ENCODE measurements at places on chromosomes 4 and X. TPM values are rescaled to one million over a fixed set of nuclear protein-coding genes. Genes with fewer than 3 reads are reported as not detected.

- no peaks in the 10 kb centered on the region for H3K36me3 ChIP-seq
- H3K27ac ChIP-seq: no peak overlapping the region
- H3K4me1 ChIP-seq: no peaks in the 10 kb centered on the region
Measured at GRCh38 chr4:180335566-180335965, 1907.6 kb upstream of the TENM3 start.

MAGEA2 gene
- total RNA-seq: not detected

ITIH6 gene
- 0.03 TPM for total RNA-seq

DNA sequence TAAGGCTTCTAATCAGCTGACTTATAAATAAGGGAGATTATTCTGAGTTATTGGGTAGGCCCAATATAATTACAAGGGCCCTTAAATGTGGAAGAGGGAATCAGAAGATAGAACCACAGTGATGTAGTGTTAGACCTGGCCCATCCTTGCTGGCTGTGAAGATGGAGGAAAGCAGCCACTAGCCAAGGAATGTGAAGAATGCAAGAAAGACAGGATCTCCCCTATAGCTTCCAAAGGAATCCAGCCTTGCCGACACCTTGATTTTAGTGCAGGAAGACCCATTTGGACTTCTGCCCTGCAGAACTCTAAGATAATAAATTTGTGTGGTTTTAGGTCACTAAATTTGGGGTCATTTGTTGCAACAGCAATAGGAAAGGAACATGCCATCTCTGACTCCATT is 150.6 kb downstream of the SPATA18 start:
- peaks cover 16% of the 10 kb centered on the region for H3K4me1 ChIP-seq
- H3K27me3 ChIP-seq: peaks cover 9% of the 10 kb centered on the region

TAB3 gene
- 20.0 TPM for total RNA-seq

- DNase-seq: peak; percentile 73
- no peaks in the 10 kb centered on the region for H3K4me1 ChIP-seq
- no peaks in the 10 kb centered on the region for H3K27me3 ChIP-seq
- no peaks in the 10 kb centered on the region for H3K36me3 ChIP-seq
Measured at GRCh38 chrX:138756234-138756633, 44.7 kb upstream of the FGF13 start.

All from neural progenitor cell (in vitro differentiated cells).